ENCODE measurements at places on chromosomes 6 and 20.

GRCh38 chr6:5765141-5765760, 241.5 kb downstream of the NRN1 start:
- DNase-seq: no peak

DNA sequence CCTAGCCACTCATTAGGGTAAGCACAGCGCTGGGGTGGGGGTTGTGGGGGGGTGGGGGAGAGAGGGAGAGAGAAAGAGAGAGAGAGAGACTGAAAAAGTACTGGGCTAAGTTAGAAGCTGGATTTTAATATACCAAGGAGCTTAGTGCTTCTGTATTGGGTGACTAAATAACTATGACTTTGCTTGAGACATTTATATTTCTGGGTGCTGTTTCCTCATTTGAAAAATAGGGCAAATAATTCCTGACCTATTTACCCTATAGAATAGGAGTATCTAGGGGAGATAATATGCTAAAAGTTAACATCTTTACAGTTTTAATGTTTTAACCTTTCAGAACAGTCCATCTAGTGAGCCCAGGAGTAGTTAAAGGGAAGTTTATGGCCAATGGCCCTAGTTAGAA, 7.7 kb downstream of the NKAIN2 start:
- DNase-seq: no peak

DNA sequence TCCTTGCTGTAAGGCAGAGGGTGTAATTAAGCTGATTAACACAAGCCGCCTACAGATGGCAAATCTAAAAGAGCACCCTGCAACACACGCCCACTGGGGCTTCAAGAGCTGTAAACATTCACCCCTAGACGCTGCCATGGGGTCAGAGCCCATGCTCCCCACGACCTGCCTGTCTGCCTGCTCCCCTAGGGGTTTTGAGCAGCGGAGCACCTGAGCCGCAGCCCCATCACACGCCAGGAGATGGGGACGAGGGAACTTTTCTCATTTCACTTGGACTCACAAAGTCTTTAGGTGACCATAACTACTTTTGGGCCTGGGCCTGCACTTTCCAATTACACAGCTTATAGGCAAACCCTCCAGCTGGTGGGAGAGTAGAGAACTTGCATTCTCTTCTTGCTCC, 99.0 kb upstream of the SOX4 start:
- DNase-seq: no peak

DNA sequence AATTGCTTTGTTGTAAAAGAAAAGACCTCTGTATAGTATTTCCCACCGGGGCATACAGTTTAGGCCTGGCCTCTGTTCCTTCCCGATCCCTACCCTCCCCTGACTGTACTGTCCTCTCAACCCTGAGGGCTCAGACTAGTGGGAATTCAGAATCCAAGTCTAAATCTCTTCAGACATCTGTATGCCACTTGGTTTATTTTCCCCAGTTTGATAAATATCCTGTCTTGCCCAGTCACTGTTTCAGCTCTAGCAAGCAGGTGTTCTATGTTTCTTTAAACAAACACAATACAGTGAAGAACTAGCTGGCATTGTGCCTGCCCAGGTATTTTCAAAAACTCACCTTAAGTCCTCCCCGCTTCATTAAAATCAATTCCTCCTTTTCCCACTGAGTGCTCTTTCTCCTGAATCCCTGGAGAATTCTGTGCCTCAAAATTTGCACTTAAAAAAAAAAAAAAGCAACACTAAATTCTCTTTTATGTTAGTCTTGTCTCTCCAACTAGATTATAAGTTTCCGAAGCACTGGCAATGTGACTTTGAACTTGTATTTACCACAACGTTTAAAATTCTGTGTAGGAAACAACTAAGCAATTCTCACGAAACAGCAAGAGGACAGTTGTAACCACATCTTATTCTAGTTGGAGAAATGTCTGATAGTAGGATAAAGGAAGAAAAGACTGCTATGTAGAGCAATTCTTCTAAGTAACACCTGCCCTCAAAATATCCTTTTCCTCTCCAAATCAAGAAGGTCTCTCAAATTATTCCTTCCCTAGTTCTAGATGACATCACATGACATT, 112.0 kb upstream of the CARMIL1 start:
- no peak for DNase-seq

Measured in fibroblast of skin of right quadriceps (primary cell).